Activated T-helper 1 cell treated with anti-CD3 and anti-CD28 coated beads, Interleukin-12 subunit alpha, Interleukin-12 subunit beta, Interleukin-2, Interleukin-4 antibody, amounts not matched to agents 30 ng/mL and 10 ng/mL and 1 ng/mL, durations not matched to agents 14 hours and 24 hours and 36 hours (primary cell): ENCODE measurements at places on chromosomes 12 and 14. TPM values are rescaled to one million over a fixed set of nuclear protein-coding genes. Genes with fewer than 3 reads are reported as not detected.

TC2N gene
- 21.5 and 27.2 TPM in 2 replicates for total RNA-seq

- no peaks in the 10 kb centered on the region for H3K36me3 ChIP-seq
- peaks cover 40% of the 10 kb centered on the region for H3K27me3 ChIP-seq
- H3K27ac ChIP-seq, result no peak overlapping the region
- DNase-seq, result no peak
- H3K4me3 ChIP-seq, result no peak overlapping the region
Measured at GRCh38 chr12:12190087-12190809, 76.6 kb downstream of the LRP6 start.

DNA sequence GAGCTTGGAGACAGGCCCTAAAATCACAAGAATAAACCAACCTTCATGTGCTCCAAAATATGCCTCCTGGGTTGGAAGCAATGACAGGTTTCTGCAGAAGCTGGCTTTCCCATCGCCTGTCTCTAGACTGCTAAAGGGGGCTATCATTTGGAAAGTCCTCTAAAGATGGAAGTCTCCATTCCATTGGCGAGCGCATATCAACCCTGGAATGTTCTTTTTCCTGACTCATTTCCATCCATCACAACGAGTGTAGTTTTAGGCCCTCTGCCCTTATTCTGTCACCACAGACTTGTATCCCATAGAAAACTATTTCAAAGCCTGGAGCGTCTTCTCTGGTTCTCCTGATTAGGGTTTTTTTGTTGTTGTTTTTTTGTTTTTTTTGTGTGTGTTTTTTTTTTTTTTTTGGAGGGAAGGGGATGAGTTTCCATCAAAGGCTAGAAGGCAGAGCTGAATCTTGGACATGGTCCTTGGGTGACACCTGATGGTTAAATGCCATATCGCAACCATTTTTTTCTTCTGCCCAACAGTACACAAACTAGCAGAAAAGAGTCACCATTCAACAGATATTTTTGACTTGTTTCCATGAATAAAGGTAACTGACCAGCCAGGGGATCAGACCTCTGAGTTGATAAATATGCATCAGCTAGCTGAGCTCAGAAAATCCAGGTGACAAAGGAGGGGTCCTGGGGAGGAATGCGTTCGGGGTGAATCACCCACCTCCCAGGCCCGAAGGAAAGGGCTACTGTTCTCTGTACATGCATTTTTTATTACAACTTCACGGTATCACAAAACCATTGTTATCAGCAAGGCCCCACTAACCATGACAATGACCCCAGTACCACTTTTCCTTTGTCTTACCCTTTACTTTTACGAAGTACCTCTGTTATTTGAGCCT is 40.5 kb downstream of the KCNA5 start:
- H3K36me3 ChIP-seq, result no peaks in the 10 kb centered on the region
- DNase-seq, result no peak
- H3K4me3 ChIP-seq, result no peak overlapping the region
- H3K4me1 ChIP-seq, result no peaks in the 10 kb centered on the region

DNA sequence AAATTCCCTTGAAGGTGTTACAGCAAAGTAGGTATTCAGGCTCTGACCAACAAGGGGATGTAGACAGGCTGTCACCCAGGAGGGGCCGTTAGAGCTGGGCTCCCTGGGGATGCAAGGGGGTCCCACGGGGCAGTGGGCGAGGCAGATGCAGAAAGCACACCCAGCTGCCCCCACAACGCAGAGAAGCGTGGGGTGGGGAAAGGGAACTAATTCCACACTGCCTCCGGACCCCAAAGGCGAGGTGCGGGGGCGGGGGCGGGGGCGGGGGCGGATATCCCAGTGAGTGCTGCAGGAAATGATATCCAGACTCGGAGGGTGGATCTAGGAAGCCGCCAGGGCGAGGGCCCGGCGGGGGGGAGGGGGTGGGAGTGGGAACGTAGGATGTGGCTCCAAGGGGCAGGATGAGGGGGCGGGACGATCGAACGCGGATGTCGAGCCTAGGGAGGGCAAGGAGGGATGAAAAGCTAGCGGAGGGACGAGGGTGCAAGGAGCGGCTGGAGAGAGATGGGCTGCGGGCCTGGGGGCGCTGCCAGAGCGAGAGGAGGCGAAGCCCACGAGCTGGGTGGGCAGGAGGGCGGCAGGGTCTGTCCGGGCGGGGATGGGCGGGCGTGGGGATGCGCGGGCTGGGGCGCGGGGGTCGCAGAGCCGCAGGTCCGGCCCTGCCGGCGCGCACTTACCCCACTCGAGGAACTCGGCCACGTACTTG is 874 bp downstream of the CDC42BPB start:
- peaks cover 51% of the 10 kb centered on the region for H3K27me3 ChIP-seq
- H3K4me1 ChIP-seq, result peaks cover 4% of the 10 kb centered on the region
- peak overlapping the region; percentile 66 for H3K4me3 ChIP-seq
- no peak for DNase-seq
- H3K36me3 ChIP-seq, result no peaks in the 10 kb centered on the region

DNA sequence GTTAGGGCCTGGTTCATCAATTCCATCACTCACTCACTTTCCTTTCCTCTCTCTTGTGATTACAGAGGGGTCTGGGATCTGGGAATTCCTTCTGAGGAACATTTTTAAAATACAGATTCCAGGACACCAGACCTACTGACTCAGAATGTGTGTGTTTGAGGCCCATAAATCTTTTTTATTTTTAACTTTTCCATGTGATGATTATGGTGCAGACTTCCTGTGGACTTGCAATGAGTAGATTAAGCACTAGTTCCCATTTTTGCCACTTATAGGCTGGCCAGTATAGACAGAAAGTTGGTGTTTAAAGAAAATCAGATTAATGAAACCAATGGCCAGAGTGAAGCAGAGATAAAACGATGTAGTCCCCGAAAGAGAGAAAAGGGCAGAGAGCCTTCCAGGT is 28.1 kb downstream of the SLC41A2 start:
- peak overlapping the region; percentile 11 for H3K4me3 ChIP-seq
- peaks cover 11% of the 10 kb centered on the region for H3K36me3 ChIP-seq
- H3K4me1 ChIP-seq, result peaks cover 38% of the 10 kb centered on the region
- DNase-seq, result no peak
- H3K27ac ChIP-seq, result peak overlapping the region; percentile 87

- no peak overlapping the region for H3K27ac ChIP-seq
- H3K4me3 ChIP-seq, result no peak overlapping the region
- DNase-seq, result no peak
- H3K4me1 ChIP-seq, result no peaks in the 10 kb centered on the region
- no peaks in the 10 kb centered on the region for H3K36me3 ChIP-seq
Measured at GRCh38 chr12:87804386-87804785, 224.8 kb downstream of the C12orf50 start.

- no peak overlapping the region for H3K4me3 ChIP-seq
- peaks cover 3% of the 10 kb centered on the region for H3K27me3 ChIP-seq
- DNase-seq, result no peak
- H3K36me3 ChIP-seq, result no peaks in the 10 kb centered on the region
- H3K27ac ChIP-seq, result no peak overlapping the region
Measured at GRCh38 chr12:95328708-95329107, 111.1 kb downstream of the VEZT start.

GRCh38 chr12:132583411-132583710 is 27.0 kb downstream of the LRCOL1 start:
- no peak overlapping the region for H3K27ac ChIP-seq
- H3K27me3 ChIP-seq, result no peaks in the 10 kb centered on the region
- no peaks in the 10 kb centered on the region for H3K4me1 ChIP-seq
- no peak overlapping the region for H3K4me3 ChIP-seq

- peaks cover 6% of the 10 kb centered on the region for H3K36me3 ChIP-seq
- DNase-seq, result no peak
- no peak overlapping the region for H3K27ac ChIP-seq
- H3K27me3 ChIP-seq, result no peaks in the 10 kb centered on the region
- no peak overlapping the region for H3K4me3 ChIP-seq
Measured at GRCh38 chr12:104582739-104583138, 126.0 kb downstream of the CHST11 start.

DNA sequence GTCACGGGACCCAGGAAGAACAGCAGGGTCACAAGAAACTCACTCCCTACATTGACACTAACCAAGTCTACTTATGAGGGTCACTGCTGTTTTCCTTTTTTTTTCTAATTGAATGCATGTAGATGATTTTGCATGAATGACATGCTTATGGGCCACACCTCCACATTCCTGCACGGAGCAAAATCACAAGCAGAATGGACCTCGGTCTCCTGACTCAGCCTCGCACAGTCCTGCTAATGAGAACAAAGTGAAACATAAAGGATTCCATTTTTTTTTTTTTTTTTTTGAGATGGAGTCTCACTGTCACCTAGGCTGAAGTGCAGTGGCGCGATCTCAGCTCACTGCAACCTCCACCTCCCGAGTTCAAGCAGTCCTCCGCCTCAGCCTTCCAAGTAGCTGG is 12.3 kb downstream of the SCARB1 start:
- H3K27me3 ChIP-seq, result peaks cover 2% of the 10 kb centered on the region
- H3K4me3 ChIP-seq, result no peak overlapping the region
- no peak for DNase-seq
- H3K36me3 ChIP-seq, result no peaks in the 10 kb centered on the region

GRCh38 chr12:56840922-56841321 is 77.8 kb downstream of the HSD17B6 start:
- peaks cover 3% of the 10 kb centered on the region for H3K27me3 ChIP-seq
- DNase-seq, result no peak
- H3K27ac ChIP-seq, result no peak overlapping the region
- H3K4me3 ChIP-seq, result no peak overlapping the region
- peaks cover 14% of the 10 kb centered on the region for H3K4me1 ChIP-seq

DNA sequence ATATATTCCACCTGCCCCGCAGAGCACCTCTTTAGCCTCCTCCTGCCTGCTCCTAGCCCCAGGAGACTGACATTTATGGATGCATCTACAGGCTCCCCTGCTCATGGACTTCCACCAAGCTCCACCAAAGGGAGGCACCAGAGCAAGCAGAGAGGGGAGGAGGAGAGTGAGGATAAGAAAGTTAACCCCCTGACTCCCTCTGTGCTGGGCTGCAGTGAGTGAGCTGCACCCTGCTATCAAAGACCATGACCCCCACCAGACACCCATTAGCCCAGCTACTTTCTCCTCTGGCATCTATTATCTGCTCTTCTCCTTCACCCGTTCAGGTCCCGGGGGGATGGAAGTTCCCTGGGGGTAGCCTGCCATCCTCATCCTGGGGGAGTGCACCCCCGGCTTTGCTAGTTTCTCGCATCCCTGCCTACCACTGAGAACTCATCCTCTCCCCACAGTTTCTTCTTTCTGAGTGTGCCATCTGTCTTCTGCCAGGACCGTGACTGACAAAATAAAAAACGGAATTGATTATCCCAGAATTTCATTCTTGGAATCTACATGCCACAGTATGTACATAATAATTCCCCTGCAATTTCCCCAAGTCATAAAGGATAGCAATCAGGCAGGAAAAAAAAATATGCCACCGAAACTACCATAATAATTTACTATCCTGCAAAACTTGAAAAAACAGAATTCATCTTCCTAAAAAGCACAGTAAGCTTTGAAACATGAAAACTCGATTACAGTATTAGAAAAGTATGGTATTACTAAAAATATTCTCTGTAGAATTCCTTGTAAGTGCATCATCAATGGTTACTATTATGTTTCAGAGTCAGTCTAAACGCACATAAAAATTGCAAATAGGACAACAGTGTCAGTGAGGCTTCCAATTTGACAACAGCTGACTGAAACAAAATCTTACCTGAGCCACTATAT is 45.2 kb downstream of the FOXN3 start:
- no peaks in the 10 kb centered on the region for H3K27me3 ChIP-seq
- H3K36me3 ChIP-seq, result peaks cover 19% of the 10 kb centered on the region
- H3K27ac ChIP-seq, result no peak overlapping the region
- DNase-seq, result no peak

- no peak for DNase-seq
- H3K4me3 ChIP-seq, result no peak overlapping the region
- H3K27ac ChIP-seq, result no peak overlapping the region
- H3K36me3 ChIP-seq, result no peaks in the 10 kb centered on the region
Measured at GRCh38 chr12:66668311-66668710, 10.6 kb downstream of the GRIP1 start.

DNA sequence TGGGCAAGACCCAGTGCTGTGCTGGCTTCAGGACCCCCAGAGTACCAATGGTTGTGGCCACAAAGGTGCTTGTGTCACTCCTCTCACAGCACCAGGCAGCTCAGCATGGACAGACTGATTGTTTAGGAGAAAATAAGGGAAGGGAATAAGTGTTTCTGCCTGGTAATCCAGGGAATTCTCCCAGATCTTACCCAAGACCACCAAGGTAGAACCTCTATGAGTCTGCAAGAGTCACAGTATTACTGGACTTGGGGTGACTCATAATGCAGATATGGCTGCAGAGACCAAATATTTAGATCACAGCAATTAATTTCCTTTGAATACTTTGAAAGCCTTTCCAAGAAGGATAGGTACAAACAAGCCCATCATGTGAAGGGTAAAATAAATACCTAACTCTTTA is 1178.3 kb upstream of the FLRT2 start:
- no peaks in the 10 kb centered on the region for H3K27me3 ChIP-seq
- H3K36me3 ChIP-seq, result no peaks in the 10 kb centered on the region
- no peak overlapping the region for H3K4me3 ChIP-seq
- no peak overlapping the region for H3K27ac ChIP-seq

DNA sequence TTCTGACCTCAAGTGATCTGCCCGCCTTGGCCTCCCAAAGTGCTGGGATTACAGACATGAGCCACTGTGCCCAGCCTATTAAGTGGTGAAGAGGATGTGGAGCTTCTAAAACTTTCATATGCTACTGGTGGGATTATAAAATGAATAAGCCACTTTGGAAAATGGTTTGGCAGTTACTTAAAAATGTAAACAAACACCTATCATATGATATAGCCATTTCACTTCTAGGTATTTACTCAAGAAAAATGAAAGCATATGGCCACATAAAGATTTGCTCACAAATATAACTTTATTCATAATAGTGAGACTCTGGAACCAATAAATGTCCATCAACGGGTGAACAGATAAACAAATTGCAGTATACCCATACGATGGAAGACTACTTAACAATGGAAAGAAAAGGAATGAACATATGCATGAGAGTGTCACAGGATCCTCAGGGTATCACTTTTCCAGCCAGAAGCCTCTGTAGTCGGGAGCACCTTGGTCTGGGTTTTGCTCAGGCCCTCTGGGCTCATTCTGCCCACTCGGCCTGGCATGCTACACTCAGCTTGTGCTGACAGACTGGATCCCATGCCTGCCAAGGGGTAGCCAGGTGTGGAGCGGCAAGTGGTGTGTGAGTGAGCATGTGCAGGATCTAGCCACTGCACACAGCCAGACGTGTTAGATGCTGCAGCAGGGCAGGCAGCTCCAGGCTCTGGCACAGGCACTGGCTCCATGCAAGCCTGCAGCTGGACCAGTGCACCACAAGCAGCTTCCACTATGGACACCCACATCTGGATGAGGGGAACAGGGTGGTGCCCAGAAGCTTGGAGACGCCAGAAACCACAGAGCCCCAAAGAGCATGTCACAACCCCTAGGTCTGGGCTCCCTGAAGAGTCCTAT is 213.2 kb upstream of the DIO3 start:
- DNase-seq, result no peak
- H3K36me3 ChIP-seq, result no peaks in the 10 kb centered on the region
- no peak overlapping the region for H3K4me3 ChIP-seq
- no peaks in the 10 kb centered on the region for H3K4me1 ChIP-seq
- peaks cover 10% of the 10 kb centered on the region for H3K27me3 ChIP-seq

GRCh38 chr12:75488553-75488952 is 8.0 kb downstream of the GLIPR1 start:
- no peaks in the 10 kb centered on the region for H3K27me3 ChIP-seq
- H3K4me1 ChIP-seq, result peaks cover 26% of the 10 kb centered on the region
- no peak overlapping the region for H3K27ac ChIP-seq
- DNase-seq, result no peak
- H3K36me3 ChIP-seq, result peaks cover 20% of the 10 kb centered on the region

- H3K4me3 ChIP-seq, result peak overlapping the region; percentile 96
- H3K27ac ChIP-seq, result peak overlapping the region; percentile 99
- DNase-seq, result no peak
- peaks cover 63% of the 10 kb centered on the region for H3K4me1 ChIP-seq
- H3K36me3 ChIP-seq, result peaks cover 34% of the 10 kb centered on the region
Measured at GRCh38 chr14:24243336-24243836, 963 bp upstream of the TINF2 start.
